Type B pancreatic cell (in vitro differentiated cells): ENCODE measurements at places on chromosomes 13 and 19. TPM values are rescaled to one million over a fixed set of nuclear protein-coding genes. Genes with fewer than 3 reads are reported as not detected.

GRCh38 chr13:111917086-111917485, 149.9 kb upstream of the SOX1 start:
- DNase-seq = no peak

DNA sequence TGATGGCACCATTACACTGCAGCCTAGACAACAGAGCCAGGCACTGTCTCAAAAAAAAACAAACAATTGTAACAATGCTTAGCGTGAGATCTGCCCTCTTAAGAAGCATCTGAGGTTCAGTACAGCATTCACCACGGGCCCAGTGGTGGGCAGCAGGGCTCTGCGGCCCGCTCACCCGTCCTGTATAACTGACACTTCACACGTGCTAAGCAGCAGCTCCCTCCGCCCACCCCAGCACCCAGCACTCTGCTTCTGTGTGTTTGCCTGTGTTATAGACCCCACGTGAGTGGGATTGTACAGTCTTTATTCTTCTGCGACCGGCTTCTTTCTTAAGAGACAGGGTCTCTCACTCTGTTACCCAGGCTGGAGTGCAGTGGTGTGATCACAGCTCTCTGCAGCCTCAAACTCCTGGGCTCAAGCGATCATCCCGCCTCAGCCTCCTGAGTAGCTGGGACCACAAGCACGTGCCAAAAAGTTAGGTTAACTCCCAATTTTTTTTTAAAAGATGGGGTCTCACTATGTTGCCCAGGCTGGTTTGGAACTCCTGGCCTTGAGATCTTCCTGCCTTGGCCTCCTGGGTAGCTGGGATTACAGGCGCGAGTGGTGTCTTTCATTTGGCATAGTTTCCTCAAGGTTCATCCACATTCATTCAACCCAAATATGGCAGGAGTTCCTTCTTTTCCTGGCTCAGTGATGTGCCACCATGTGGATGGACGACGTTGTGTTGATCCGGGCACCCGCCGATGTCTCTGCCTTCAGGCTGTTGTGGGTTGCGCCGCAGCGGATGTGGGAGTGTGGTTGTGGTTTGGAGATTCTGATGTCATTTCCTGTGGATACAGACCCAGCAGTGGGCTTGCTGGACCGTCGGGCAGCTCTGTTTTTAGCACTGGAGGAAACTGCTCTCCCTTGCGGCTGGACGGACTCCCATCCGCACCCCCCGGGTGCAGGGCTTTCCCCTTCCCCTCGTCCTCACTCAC, 170.0 kb downstream of the KDM4B start:
- no peak for DNase-seq

DNA sequence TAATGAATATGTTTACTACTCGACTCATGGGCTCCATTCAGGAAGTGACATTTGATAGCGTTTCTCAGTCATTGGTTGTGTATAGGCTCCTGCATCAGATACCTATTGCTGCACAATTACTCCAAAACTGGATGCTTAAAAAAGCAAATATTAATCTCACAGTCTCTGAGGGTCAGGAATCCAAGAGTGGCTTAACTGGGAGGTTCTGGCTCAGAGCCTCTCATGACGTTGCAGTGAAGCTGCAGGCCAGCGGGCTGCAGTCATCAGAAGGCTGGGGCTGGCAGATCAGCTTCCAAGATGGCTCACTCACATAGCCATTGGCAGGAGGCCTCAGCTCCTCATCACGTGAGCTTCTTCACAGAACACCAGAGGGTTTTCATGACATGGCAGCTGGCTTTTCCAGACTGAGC, 525.1 kb upstream of the NBEA start:
- no peak for DNase-seq

- no peak for DNase-seq
Observed at GRCh38 chr19:46035986-46036743, 4.6 kb downstream of the IGFL4 start.

Gene CBARP
- total RNA-seq = 8.9 and 10.8 TPM in 2 replicates
